ENCODE measurements at places on chromosomes 7 and 10. TPM values are rescaled to one million over a fixed set of nuclear protein-coding genes. Genes with fewer than 3 reads are reported as not detected.

- DNase-seq: no peak
Observed at GRCh38 chr7:149682038-149682437, 91.3 kb downstream of the ZNF467 start.

DNA sequence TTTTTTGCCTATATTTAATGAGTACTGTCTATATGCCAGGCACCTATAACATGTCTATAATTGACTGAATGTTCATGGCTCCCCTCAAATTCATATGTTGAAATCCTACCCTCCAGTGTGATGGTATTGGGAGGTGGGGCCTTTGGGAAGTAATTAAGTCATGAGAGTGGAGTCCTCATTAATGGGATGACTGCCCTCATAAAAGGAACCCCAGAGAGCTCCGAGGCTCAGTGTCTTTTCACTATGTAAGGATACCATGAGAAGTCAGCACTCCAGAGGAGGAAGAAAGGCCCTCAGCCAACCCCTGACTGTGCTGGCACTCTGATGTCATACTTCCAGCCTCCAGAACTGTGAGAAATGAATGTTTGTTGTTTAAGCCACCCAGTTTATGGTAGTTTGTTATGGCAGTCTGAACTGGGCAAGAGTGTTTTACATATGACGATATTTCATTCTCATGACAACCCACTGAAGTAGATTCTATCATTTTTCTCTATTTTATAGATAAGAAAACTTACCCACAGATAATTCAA lies 61.1 kb upstream of the PCGF5 start:
- no peak for DNase-seq

The CLCN1 gene
- total RNA-seq: not detected

The CRCP gene
- total RNA-seq: 21.5 TPM

The C10orf105 gene
- total RNA-seq: not detected

- DNase-seq: no peak
Observed at GRCh38 chr7:1590476-1590875, 20.6 kb upstream of the PSMG3 start.

The CALML3 gene
- not detected for total RNA-seq

- peak; percentile 63 for DNase-seq
Observed at GRCh38 chr10:132521466-132522102, 16.0 kb upstream of the INPP5A start.

DNA sequence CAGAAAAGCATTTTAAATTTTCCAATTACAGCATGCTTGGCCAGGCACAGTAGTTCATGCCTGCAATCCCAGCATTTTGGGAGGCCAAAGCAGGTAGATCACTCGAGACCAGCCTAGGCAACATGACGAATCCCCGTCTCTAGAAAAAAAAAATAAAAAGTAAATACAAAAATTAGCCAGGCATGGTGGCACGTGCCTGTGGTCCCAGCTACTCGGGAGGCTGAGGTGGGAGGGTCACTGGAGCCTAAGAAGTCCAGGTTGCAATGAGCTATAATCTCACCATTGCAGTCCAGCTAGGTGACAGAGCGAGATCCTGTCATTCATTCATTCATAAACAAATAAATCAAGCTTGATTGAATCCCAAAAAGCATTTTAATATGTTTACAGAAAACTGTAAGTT lies 234.9 kb downstream of the PARD3 start:
- no peak for DNase-seq

DNA sequence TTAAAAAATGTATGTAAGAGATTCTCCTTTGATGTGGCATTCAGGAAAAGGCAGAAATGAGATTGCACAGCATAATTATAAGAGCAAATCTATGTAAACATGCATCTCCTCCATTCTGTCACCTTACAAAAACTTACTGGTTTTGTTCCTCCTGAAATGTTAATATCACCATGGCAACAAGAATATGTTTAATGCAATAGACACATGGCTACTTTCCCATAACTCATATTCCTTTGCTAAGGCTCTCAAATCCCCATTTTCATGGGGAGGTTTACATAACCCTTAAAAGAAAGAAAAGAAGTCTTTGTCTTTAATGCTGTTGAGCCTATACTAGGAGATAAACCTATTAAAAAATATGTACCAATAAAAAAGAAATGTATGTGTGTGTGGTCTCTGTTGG lies 136.2 kb downstream of the ANK3 start:
- no peak for DNase-seq

The MRPS24 gene
- total RNA-seq: 42.2 TPM

GRCh38 chr10:130987401-130987800 lies 324.1 kb downstream of the TCERG1L start:
- no peak for DNase-seq

DNA sequence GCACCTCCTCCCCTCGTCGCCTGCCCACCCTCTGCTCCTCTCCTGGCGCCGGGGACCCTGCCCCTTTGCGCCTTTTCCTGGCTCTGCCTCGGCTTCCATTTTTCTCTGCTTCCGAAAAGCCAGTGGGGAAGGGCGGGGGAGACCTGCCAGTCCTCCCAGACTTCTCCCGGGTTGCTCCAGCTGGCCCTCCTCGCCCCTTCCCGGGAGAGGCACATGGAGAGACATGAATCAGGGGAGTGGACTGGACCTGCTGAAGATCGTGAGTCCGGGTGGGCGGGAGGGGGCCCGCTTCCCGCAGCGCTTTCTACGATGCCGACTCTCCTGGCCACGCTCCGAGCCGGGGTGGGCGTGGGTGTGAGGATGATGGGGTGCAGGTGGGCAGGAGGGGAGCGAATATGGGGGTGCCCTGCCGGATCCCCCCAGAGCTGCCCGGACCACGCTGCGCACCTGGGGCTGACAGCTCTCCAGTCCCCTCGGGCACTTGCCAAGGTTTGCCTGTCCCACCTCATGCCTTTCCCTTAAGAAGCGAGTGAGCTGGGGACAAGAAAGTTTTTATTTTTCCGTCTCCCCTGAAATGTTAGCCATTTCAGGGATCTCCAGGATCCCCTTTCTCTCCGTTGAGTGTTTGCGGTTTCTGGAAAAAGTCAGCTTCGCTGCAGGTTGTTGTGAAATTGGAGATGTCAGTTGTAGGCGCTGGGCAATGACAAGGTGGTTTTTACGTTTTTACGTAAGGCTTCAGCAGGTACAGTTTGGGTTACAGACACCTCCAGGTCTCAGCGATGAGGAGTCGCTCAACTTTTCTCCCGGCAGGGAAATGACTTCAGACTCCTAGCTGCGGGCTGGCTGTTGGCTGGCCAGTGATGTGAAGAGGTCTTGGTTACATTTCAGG lies 977 bp downstream of the CACNB2 start:
- DNase-seq: no peak

DNA sequence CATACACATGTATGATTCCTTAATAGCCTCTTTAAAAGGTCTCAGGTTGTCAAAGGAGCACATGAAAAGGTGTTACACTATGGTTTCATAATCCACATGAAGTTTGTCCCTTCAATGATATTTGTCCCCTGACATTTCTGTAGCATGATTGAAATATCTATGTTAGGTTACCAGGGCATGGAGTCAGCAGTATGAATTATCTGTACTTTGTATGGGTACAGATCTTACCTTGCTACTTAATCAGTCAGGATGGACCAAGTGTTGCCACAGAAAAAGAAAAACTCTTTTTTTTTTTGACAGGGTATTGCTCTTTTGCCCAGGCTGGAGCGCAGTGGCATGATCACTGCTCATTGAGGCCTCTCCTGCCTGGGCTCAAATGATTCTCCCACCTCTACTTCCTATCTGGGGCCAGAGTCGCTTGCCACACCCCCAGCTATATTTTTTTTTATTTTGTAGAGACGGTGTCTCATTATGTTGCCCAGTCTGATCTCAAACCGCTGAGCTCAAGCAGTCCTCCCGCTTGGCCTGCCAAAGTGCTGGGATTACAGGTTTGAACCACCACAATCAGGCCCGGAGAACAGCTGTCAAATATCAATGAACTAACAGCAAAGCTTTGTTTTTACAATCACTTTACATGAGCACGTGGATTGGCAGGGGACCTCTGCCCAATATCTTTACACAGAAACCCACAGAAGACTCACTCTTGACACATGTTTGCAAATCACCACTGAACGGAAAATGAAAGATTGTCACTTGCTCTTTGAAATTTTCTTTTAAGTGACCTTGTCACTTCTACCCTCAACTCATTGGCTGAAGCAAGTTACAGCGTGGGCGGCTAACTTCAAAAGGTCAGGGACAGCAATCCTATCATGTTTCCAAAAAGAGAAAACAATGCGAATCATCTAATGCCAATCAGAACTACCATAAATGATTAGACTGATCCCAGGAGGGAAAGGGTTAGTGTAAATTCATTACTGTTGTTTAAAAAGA lies 140.2 kb downstream of the PRKG1 start:
- DNase-seq: no peak

GRCh38 chr10:92153-92552 lies 43.1 kb upstream of the TUBB8 start:
- DNase-seq: no peak

DNA sequence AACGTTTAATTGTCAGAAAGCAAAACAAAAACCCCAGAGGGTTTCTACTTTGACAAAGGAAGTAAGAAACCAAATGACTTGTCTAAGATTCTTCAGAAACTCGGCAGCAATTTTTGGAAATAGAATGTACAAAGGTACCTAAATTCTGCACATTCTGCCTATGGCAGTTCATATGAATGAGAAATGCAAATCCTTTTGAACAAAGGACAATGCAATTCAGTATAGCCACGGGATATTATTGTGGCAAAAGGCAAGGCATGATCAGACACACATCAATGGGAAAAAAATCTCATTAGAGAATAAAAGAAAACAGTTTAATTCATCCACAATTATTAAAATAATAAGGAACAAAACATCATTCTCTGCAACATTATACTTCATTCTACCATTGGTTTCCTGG lies 93.4 kb downstream of the SEMA3C start:
- DNase-seq: no peak

GRCh38 chr10:86388119-86388704 lies 21.6 kb upstream of the GRID1 start:
- no peak for DNase-seq

The OPALIN gene
- not detected for total RNA-seq

GRCh38 chr10:101781655-101781983 lies 1.6 kb downstream of the NPM3 start:
- no peak for DNase-seq

GRCh38 chr7:1175967-1176851 lies 16.2 kb upstream of the ZFAND2A start:
- DNase-seq: peak; percentile 93

The MET gene
- total RNA-seq: 21.9 TPM

The LHPP gene
- 5.3 TPM for total RNA-seq

DNA sequence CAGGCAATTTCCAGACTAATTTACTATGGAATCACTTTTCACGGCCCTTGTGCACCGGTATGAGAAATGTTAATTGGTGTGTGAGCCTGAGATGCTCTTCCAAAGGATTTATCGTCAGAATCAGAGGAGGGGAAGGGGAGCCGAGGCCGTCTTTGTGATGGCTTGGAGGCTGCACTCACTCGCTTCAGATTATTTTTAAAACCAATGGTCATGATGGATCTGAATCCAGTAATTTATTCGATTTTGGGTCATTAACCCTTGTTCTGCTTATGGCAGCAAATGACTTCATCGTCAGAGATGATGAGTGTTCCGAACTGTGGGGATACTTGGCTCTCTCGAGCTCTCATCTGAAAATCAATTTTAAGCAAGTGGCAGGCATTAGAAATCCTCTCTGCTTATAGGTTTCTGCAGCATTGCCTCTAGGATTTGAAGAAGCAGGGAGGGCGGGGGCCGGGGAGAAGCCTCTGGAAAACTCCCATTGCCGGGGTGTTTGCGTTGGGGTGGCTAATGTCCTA lies 576.3 kb downstream of the LRMDA start:
- DNase-seq: no peak

GRCh38 chr10:34319197-34319846 lies 495.8 kb downstream of the PARD3 start:
- DNase-seq: peak; percentile 79

- no peak for DNase-seq
Observed at GRCh38 chr7:102042016-102042656, 224.7 kb downstream of the CUX1 start.

The DRGX gene
- total RNA-seq: not detected

DNA sequence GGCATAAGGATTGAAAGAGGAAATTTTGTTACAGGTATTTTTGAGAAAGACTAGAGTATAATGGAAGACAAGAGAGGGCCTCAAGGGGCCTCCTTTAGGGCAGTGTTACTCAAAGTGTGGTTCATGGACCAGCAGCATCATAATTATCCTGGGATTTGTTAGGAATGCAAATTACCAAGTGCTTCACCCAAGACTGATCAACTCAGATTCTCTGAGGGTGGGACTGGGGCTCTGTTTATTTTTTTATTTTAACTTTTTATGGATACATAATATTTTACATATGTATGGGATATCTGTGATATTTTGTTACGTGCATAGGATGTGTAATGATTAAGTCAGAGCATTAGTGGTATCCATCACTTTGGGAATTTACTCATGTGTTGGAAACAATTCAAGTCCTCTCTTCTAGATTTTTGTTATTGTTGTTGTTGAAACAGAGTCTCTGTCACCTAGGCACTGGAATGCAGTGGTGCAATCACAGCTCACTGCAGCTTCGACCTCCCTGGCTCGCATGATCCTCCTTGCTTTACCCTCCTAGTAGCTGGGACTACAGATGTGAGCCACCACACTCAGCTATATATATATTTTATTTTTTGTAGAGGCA lies 2.2 kb upstream of the KCTD7 start:
- DNase-seq: no peak

DNA sequence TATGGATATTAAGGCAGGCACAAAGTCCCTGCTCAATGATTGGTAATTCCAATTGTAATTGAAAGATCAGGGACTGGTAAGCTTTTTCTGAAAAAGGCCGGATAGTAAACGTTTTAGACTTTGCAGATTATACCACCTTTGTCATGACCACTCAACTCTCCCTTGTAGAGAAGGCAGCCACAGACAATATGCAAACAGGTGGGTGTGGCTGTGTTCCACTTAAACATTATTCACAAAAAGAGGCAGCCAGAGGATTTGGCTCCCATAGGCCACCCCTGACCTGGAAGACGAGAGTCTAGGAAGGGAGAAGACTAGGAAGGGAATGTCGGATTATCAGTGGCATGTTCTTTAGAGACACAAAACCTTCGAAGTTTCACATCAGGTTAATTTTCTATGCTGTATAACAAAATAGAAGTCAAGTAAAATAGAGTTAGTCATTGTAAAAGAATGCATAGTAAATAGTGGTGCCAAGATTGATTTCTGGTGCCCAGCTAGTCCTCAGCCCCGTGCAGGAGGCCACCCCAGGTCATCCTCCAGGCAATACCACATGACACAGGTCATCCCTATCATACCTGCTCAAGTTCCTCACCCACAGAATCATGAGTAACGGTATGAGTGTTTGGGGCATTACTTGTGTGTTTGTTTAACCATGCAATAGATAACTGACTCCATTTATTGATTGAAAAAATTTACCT lies 193.8 kb downstream of the PLPP4 start:
- no peak for DNase-seq

GRCh38 chr10:121296378-121296777 lies 301.9 kb downstream of the FGFR2 start:
- DNase-seq: no peak

DNA sequence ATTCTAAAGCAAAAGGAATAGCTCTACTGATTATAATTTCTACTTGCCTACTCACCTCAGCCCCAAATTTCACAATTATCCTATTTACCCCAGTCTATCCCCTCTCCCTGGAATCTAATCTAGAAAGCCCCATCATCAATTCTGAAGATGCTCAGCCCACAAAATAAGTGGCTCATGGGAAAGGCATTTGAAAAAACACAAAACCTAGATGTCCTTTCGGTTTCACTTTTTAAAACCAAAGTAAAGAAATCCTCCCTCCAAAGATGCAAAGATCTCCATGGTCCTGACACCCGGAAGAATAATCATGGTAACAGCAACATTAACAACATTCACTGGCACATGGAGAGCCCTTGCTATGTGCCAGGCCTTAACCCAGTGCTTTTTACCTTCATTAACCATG lies 224.8 kb downstream of the FGFR2 start:
- DNase-seq: no peak

All from pancreas (tissue), 10 donors.